ENCODE measurements at places on chromosomes 7 and 10. TPM values are rescaled to one million over a fixed set of nuclear protein-coding genes. Genes with fewer than 3 reads are reported as not detected.

IQUB gene
- 0.57 TPM for polyA plus RNA-seq

ADAM12 gene
- polyA plus RNA-seq = not detected

TSPAN33 gene
- polyA plus RNA-seq = 17.6 TPM

GRCh38 chr10:47295411-47295810 is 4.6 kb upstream of the GDF10 start:
- H3K27me3 ChIP-seq = peaks cover 19% of the 10 kb centered on the region
- H3K4me3 ChIP-seq = no peak overlapping the region
- no peaks in the 10 kb centered on the region for H3K36me3 ChIP-seq
- no peak for DNase-seq
- H3K4me1 ChIP-seq = peaks cover 4% of the 10 kb centered on the region
- H3K27ac ChIP-seq = no peak overlapping the region

DNA sequence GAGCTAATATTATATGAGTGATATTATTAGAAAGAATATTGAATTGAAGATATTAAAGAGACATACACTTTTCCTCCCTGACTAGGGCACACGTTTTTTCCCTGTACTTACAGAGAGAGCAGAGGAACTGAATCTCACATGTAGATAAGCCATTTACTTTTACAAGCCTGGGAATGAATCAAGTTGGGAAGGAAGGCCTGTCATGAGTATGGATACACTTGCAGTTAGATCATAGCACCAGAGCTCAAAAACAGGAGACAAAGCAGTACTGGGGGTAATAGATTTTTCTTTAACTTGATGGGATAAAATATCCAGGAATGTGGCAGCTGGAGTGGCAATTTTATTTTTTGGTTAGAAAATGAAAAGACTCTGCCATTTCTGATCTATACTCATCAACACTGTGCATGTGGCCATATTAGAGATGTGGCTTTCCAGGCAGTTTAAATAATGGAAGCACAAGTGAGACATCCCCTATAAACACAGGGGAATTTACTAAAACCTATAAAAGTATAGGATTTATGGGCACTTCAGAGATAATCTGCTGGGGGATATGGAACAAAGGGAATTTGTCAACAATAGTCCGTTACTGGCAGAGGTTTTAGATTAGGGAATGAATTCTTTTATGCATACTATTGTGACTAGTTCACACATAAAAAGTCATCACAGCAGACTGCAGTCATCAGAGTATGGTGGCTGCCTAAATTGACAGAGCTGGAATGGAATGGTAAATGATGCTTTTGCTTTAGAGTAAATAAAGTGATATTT is 657.7 kb upstream of the MBL2 start:
- H3K27me3 ChIP-seq = no peaks in the 10 kb centered on the region
- H3K27ac ChIP-seq = no peak overlapping the region
- no peak overlapping the region for H3K4me3 ChIP-seq
- H3K4me1 ChIP-seq = peaks cover 24% of the 10 kb centered on the region
- H3K36me3 ChIP-seq = peaks cover 6% of the 10 kb centered on the region

All from GM23338 (cell line).